ENCODE measurements at places on chromosomes 11 and 22.
A peak's percentile ranks its signal among the peaks of the same experiment; 100 is the strongest.

- no peak for DNase-seq
Measured at GRCh38 chr11:112662554-112662953, 298.7 kb upstream of the NCAM1 start.

DNA sequence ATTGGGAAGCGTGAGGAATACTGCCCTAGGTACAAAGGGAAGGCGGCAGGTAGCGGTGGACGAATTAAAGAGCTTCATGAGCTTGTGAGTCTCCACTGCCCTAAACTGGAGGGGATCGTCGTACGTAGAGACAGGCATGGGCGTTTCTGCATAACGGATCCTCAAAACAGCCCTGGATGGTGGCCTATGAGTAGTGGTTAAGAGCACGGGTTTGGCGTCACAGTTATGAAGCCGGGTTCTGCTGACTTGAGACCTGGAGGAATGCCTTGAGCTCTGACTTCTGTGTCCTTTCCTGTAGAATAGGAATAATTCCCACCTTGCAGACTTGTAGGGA, 335 bp downstream of the TMEM138 start:
- peak; percentile 40 for DNase-seq

DNA sequence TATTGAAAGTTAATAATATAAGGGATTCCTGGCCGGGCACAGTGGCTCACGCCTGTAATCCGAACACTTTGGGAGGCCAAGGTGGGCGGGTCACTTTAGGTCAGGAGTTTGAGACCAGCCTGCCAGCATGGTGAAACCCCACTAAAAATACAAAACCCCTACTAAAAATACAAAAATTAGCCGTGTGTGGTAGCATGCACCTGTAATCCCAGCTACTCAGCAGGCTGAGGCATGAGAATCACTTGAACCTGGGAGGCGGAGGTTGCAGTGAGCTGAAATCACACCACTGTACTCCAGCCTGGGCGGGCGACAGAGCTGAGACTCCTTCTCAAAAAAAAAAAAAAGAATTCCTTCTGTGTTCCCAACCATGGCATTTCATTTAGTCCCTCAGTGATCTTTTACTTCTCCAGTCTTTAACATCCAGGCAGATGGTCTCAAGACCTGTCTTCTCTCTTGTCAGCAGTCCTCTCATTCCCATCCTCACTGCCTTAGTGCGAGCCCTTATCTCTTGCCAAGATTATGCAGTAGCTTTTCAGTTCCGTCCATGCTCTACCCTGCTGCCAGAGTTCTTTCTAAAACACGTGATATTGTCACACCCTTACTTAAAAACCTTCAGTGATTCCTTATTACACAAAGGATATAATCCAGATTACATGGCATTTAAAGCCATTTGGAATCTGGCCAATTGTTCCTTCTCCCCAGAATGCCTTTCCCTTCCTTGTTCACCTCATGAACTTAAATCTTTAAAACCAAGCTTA, 17.9 kb downstream of the RTN3 start:
- DNase-seq = no peak

DNA sequence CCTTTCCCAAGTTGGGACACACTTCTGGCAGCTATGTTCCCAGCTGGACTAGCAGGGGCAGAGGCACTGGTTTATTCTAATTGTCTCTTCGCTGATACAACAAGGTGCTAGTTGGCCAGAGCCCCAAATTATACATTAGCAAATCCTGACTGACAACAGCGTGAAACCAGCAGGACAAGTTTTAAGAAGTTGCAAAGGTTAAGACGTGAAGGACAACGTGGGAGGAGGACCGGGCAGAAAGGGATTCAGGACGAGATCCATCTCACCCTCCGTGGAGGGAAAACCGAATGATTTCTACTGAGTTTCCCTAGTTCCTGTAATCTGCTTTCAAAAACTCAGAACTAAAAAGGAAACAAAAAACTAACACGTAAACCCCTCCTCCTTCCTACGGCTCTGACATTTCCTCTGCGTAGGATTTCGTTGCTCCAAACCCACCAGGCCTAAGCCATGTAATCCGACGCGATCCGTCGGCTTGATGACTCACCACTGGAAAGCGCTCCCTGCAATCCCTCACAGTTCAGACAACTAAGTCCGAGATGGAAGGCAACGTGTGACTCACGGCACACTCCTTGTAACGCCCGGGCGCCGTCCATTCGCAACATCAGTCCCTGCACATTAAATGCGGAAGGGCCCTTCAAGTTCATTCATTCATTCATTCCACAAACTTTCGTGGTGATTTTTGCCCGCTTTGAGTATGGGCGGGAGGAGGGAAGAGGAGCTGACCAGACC, 703 bp downstream of the POGLUT3 start:
- peak; percentile 95 for DNase-seq

GRCh38 chr11:61108847-61109585, 6.7 kb downstream of the CD5 start:
- no peak for DNase-seq

- no peak for DNase-seq
Measured at GRCh38 chr22:50522806-50523438, 2.5 kb downstream of the SCO2 start.

DNA sequence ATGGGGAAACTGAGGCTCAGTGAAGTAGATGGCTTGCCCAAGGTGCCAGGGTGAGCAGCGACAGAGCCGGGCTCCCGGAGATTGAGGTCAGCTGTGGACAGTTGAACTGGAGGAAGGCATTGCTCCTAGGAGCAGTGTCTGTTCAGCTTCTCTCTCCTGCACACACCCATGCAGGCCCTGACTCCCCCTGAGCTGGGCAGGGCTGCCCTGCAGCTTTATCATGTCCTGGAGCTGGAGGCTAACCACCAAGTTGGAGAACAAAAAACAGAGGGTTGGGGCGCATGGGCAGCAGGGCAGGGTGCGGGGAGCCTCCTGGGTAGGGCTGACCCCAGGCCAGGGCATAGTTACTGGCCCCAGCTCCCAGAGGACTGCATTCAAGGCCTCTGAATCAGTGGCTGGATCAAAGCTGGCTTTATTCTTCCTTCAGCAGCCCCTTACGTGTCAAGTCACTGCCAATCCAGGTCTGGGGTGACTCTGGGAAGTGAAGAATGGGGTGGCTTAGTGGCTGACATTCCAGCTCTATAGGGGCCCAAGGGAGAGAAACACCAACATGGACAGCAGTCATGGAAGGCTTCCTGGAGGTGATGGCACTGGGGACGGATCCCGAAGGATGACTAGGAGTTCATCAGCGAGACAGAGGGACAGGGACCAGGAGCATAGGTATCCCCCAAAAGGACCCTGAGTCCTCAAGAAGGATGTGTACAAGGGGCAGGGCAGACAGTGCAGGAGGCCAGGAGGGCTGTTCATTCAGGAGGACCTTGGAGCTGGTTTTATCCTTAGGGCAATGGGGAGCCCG, 83.8 kb downstream of the CACNA1I start:
- no peak for DNase-seq

GRCh38 chr11:123212406-123212805, 17.4 kb upstream of the CLMP start:
- no peak for DNase-seq

DNA sequence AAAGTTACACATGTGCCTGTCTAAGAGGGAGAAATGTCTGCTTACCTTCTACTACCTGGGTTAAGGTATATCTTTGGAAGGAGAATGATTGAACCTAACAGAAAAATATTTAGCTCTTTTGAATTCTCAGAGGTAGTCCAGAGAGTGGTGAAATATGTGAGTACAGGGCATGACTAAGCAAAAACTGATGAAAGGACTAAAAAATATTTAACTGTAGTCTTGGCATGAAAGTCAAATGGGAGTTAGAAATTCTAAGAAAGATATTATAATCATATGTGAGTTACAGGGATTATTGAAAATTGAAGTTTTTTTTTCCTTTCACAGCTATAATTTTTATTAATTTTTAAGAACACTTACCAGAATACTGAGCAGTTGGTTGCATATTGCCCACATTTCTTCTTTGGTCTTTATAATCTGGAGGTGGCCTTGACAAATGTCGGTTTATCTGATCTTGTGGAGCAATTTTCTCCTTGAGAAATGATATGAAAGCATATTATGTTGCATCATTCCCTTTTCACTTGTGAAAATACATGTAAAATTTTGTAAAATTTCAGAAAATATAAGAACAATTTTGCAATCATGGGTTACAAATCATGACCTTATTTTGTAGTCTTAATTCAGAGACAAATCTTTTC, 61.4 kb upstream of the MTMR2 start:
- DNase-seq = no peak

DNA sequence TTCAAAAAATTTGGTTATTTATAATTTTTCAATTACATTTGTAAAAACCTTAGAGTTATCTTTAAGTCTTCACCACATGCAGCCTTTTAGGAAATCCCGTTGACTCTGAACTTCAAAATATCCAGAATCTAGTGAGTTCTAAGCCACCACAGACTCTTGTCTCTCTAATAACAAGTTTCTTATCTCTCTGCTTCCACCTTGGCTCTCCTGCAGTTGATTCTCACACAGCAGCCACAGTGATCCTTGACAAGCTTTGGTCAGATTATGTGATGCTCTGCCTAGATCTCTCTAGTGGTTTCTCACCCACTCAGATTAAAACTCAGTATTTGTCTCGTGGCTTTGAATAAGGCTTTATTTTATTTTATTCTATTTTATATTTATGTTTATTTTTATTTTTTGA, 8.6 kb downstream of the HSD17B12 start:
- no peak for DNase-seq

- no peak for DNase-seq
Measured at GRCh38 chr11:1153951-1154493, 3.7 kb upstream of the MUC5AC start.

Data from femur (tissue), 1 donor.